ENCODE measurements at places on chromosomes 13 and 19.

DNA sequence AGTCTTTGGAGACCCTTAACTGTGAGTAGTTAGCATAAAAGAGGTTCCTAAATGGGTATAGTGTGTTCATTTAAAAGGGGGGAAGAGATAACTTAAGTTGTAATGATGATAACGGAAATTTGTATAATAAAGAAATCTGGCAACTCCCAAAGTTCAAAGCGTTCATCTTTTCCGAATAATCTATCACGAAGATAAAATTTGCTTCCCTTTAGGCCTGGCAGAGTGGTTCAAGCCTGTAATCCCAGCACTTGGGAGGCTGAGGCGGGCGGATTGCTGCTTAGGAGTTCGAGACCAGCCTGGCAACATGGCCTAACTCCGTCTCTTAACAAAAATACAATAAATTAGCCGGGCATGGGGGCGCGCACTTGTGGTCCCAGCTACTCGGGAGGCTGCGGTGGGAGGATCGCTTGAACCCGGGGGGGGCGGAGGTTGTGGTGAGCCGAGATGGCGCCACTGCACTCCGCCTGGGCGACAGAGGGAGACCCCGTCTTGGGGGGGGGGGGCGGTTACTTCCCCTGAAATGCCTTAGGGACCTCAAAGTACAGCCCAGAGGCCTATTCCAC lies 934 bp downstream of the N4BP2L2 start:
- no peak for DNase-seq

DNA sequence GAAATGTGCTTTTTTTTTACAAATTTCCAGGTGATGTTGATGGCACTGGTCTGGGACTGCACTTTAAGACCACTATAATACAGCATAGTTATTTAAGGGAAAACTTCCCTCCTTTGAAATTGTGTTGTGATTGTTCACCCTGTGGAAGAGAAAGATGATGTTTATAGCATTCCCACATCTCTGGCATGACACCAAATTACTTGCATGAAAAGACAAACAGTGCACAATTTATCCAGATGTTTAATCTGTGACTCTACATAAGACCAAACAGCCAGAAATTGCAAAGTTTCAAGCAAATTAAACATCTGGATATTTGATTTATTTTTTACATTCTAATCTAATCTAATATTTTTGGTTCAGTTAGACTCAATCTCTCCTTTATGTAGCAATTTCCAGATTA lies 51.6 kb downstream of the UFM1 start:
- DNase-seq = no peak

GRCh38 chr19:49580264-49581006 lies at the start of gene NOSIP:
Gene NOSIP (minus strand): TSS chr19:49580556. CDS start chr19:49560691, 19,865 bp downstream.
- DNase-seq = peak; percentile 96

GRCh38 chr13:44188257-44188656 lies 185.4 kb upstream of the SERP2 start:
- DNase-seq = no peak

DNA sequence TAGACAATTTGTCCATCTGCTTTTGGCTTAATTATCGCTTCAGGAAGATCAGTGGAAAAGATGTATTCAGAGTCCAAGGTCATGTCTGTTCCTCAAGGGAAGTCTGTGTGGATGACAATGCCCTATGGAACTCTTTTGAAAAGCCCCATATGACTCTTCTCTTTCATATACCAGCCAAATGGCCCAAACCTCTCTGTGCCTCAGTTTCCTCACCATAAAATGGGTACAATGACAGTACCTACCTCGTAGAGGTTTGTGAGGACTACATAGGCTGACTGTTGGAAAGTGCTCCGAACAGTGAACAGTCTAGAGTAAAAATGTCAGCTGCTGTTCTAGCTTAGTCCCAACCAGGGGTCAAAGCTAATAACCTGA lies 104.6 kb downstream of the COL4A2 start:
- no peak for DNase-seq

DNA sequence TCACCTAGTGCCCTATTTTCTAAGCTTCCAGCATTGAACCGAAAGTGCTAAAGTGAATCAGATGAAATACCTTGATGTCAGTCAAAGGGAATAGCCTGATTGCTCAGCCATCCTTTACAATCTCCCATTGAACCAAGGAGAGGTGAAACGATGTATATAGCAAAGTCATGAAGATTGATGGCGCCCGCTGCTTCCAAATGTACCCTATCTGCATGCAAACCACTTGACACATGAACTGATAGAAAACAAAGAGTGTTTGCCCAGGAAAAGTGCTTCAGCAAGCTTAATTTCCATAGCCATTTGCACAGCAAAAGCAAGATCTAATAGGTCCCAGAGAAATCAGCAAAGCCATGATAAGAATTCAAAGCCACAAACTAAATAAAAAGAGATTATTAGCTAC lies 624.9 kb upstream of the PCDH9 start:
- DNase-seq = no peak

DNA sequence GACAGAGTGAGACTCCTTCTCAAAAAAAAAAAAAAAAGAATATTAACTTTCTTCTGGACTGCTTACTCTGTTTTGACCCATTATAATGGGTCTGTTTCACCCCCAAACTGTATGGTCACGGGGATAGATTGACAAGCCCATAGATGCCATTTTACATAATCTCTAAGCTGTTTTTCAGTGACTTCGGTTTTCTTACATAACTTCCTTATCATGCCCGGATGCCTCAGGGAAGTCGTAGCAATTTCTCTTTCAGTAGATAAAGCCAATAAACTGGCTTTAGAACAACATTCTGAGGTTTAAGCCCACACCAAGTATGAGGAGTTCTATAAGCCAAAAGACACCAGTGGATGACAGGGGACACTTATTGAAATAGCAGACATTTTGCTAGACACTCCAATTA lies 5.9 kb upstream of the ZNF254 start:
- DNase-seq = no peak

DNA sequence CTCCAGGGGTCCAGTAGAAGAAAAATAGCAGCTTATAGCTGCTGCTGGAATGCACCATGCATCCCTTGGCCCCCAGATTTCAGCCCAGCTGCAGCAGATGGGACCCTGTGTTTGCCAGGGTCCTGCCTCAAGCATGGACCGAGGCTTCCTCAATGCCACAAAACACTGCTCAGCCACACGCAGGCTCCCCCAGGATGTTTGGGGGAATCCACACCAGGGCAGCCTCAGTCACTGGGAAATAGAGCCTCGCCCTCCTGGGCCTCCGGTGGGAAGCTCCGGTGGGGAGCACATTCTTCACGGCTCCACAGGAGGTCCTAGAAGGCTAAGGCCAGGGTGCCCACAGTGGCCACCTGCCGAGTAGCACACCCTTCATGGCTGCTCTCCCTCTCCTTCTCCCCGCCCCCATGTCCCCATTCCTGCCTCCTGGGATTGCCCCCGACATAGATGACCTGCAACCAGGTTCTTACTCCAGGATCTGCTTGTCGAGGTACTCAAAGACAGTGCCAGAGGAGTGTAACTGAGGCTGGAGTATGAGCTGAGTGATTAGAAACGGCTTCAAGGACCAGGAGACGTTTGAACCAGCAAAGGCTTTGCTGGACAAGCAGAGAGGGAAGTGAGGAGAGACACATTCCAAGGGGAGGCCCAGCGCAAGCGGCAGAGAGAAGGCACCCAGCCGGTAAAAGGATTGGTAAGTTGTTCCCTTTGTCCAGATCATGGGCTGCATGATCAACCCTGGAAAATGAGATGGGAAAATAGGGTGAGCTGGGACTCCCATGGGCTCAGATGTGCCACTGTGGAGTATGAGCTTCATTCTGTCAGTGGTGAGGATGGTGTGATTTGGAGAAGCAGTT lies 110.7 kb upstream of the UQCRFS1 start:
- no peak for DNase-seq

- DNase-seq = no peak
Measured at GRCh38 chr13:77521595-77522367, 13.7 kb upstream of the SCEL start.
